ENCODE measurements at places on chromosomes 3 and 15.

- no peak for DNase-seq
Measured at GRCh38 chr3:133393691-133394474, 6.0 kb upstream of the BFSP2 start.

GRCh38 chr3:71018799-71019198, 564.7 kb downstream of the FOXP1 start:
- DNase-seq, result no peak

GRCh38 chr3:18717598-18717997, 292.5 kb upstream of the SATB1 start:
- DNase-seq, result no peak

- DNase-seq, result peak; percentile 36
Measured at GRCh38 chr15:77506311-77507142, 85.8 kb downstream of the HMG20A start.

DNA sequence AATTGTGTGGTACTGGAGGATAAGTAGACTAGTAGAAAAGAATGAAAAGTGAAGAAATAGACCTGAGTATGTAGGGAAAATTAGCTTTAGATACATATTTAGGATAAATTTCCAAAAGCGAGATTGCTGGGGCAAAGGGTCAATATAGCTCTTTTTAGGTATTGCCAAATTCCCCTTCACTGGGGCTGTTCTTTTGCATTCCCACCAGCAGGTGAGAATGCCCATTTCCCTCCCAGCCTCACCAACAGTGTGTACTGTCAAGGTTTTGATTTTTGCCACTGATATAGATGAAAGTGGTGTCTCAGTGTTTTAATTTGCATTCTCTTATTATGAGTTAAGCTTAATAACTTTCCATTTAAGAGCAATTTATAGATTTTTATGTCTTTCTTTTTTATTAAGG, 35.7 kb upstream of the BHLHE40 start:
- DNase-seq, result no peak

GRCh38 chr3:34012102-34012461, 213.7 kb downstream of the PDCD6IP start:
- DNase-seq, result no peak

- DNase-seq, result peak; percentile 88
Measured at GRCh38 chr15:57604507-57604906, 12.8 kb downstream of the MYZAP start.

GRCh38 chr15:89623165-89623564, 32.1 kb downstream of the KIF7 start:
- DNase-seq, result no peak

- peak; percentile 6 for DNase-seq
Measured at GRCh38 chr3:5248822-5249221, 61.3 kb downstream of the EDEM1 start.

GRCh38 chr15:87924433-87924832, 332.1 kb downstream of the NTRK3 start:
- DNase-seq, result no peak

- no peak for DNase-seq
Measured at GRCh38 chr3:175716446-175716845, 857.3 kb downstream of the NAALADL2 start.

DNA sequence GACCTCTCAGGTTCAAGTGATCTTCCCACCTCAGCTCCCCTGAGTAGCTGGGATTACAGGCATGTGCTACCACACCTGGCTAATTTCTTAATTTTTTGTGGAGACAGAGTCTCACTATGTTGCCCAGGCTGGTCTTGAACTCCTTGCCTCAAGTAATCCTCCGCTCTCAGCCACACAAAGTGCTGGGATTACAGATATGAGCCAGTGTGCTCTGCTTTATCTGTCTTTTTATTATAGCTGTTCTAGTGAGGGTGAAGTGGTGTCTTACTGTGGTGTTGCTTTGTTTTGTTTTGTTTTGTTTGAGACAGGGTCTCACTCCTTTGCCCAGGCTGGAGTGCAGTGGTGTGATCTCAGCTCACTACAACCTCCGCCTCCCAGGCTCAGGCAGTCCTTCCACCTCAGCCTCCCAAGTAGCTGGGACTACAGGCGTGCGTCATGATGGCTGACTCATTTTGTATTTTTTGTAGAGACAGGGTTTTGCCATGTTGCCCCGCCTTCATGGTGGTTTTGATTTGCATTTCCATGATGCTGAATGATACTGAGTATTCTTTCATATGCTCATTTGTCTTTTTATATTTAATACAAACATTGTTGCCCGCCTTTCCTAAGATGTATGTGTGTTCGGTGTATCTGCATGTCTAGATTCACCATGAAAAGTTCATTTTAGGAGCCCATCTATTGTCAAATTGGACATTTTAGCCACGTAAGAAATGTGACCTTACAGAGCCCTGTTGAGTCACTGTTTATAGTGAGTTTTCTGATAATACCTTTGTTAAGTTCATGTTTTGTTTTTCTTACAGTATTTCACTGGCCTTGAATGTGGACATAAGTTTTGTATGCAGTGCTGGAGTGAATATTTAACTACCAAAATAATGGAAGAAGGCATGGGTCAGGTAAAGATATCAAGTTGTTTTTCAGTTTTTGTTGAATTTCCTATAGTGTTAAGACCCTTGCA, 80.6 kb downstream of the ARIH1 start:
- DNase-seq, result no peak

GRCh38 chr15:77493324-77493907, 72.7 kb downstream of the HMG20A start:
- no peak for DNase-seq

GRCh38 chr15:100042558-100042957, 299.2 kb downstream of the ADAMTS17 start:
- no peak for DNase-seq

DNA sequence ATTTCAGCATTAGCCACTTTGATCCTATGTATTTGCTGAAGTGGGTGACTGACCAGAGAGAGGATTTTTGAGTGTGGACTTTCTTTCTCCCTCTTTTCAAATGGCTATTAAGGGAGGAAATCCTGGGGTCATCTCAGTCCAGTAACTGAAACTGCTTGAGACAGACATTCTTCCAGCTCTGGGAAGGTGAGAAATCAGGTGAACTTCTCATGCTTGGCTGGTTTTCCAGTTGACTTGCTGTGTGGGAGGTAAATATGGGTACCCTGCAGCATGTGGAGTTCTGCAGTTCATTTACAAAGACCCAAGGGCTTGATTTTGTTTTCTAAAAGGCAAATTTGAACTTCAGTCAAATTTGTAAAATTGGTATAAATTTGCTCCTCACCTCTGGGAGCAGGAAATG, 461.1 kb upstream of the TBL1XR1 start:
- DNase-seq, result no peak

GRCh38 chr3:69612791-69613190, 126.5 kb upstream of the MITF start:
- DNase-seq, result no peak

DNA sequence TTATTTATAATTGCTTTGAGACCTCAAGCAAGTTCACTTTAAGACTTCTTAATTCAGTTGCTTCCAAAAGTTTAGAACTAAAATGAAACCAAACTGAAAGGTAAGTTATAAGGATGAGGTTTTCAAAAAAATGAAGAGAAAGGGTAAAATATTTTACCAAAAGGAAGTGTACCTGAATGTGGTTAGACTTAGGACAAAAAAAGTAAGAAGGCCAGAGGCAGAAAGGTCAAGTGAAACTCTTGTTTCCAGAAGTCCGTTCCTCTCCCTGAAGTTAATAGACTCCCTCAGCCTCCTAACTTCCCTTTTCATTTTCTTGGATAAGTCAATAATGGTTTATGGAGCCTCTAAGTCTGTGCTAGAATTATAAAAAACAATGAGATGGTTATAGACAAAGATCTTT, 16.6 kb downstream of the BTLA start:
- no peak for DNase-seq

GRCh38 chr3:39387411-39387975, 4.3 kb downstream of the SLC25A38 start:
- DNase-seq, result no peak

- no peak for DNase-seq
Measured at GRCh38 chr3:31014317-31015040, 120.0 kb upstream of the GADL1 start.

DNA sequence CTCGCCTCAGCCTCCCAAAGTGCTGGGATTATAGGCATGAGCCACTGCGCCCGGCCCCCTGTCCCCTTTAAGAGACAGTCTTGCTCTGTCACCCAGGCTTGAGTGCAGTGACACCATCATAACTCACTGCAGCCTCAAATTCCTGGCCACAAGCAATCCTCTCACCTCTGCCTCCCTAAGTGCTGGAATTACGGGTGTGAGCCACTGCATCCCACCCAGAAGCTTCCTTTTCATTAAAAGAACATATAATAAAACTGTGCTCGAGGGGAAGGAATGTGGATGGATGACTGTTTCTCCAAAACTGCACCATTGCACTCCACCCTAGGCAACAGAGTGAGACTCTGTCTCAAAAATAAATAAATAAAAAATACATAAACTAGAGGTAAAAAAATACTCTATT, 70.1 kb downstream of the NCEH1 start:
- DNase-seq, result no peak

- peak; percentile 15 for DNase-seq
Measured at GRCh38 chr3:11835028-11835639, 11.6 kb downstream of the TAMM41 start.

GRCh38 chr15:71291723-71292122, 176.5 kb downstream of the THSD4 start:
- DNase-seq, result no peak

- peak; percentile 13 for DNase-seq
Measured at GRCh38 chr3:53804697-53805462, 41.3 kb downstream of the CHDH start.
